ENCODE measurements at places on chromosomes 2 and 18.

DNA sequence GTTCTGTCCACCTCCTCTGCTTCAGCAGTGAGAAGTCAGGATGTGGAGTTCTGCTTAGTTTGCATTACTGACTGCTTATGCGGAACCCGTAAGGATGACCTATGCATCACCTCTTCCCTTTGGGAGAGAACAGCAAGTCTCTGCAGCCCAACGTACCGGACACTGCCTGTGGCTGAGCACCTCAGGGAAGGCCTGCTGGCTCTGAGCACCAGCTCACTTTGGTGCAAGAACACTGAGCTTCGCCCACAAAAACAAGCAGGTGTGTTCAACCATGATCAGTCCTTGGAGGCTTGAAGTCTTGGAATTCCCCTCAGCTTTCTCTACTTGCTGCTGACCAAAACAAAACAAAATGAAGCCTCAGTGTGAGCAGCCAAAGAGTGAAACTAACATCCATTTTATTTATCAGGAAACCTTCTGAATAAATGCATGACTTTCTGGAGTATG, 52.7 kb upstream of the NCK2 start:
- no peak for DNase-seq

DNA sequence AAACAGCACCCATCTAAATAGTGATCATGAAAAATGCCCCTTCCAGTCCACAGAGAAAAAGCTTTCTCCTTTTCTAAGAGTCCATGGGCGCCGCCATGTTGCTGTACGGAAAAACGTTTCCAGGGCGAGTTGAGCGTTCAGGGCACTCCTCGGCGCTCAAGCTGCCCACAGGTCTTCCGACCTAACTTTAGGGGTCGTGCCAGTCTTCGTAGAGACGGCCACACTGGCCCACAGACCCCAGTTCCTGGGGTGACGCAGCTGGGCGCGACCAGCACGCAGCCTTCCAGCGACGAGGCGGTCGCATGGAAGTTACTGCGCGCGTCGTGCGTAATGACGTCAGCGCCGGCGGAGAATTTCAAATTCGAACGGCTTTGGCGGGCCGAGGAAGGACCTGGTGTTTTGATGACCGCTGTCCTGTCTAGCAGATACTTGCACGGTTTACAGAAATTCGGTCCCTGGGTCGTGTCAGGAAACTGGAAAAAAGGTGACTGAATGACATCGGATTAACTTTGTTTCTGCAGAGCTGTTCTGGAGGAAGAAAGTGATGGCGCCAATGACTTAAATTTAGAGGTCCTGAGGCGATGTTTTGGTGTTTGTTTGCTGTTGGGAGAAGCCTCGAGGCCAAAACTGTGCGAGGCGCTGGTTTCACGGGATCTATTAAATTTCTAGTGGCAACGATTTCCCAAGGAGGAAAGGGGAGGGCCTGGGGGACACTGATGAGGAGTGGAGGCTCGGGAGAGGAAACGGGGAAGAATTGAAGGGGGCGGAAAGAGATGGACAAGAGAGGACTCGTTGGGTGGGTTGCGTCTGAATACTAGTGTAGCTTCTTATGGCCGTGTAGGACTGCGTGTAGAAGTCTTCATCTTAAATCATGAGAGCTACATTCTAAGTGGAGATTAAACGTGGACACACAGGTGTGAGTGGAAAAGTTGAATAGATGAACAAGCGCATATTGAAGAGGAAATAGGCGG, at the start of the genes METTL4 and NDC80:
Gene METTL4 (minus strand): TSS at position 306 of the 971 bp plus-strand sequence. CDS start 4,289 bp downstream, outside the sequence.
Gene NDC80 (plus strand): TSS at position 358 of the 971 bp plus-strand sequence. CDS start 1,429 bp downstream, outside the sequence.
- peak; percentile 93 for DNase-seq

GRCh38 chr2:172251231-172251630, 148.5 kb upstream of the DLX2 start:
- DNase-seq: no peak

GRCh38 chr2:207071820-207072219, 93.9 kb downstream of the KLF7 start:
- DNase-seq: no peak

- DNase-seq: no peak
These were observed 751.2 kb downstream of the SATB2 start for GRCh38 chr2:198706476-198707082.

GRCh38 chr2:40394031-40394430, 57.9 kb downstream of the SLC8A1 start:
- DNase-seq: no peak

GRCh38 chr2:42843131-42843530, 50.7 kb upstream of the HAAO start:
- DNase-seq: peak; percentile 23

DNA sequence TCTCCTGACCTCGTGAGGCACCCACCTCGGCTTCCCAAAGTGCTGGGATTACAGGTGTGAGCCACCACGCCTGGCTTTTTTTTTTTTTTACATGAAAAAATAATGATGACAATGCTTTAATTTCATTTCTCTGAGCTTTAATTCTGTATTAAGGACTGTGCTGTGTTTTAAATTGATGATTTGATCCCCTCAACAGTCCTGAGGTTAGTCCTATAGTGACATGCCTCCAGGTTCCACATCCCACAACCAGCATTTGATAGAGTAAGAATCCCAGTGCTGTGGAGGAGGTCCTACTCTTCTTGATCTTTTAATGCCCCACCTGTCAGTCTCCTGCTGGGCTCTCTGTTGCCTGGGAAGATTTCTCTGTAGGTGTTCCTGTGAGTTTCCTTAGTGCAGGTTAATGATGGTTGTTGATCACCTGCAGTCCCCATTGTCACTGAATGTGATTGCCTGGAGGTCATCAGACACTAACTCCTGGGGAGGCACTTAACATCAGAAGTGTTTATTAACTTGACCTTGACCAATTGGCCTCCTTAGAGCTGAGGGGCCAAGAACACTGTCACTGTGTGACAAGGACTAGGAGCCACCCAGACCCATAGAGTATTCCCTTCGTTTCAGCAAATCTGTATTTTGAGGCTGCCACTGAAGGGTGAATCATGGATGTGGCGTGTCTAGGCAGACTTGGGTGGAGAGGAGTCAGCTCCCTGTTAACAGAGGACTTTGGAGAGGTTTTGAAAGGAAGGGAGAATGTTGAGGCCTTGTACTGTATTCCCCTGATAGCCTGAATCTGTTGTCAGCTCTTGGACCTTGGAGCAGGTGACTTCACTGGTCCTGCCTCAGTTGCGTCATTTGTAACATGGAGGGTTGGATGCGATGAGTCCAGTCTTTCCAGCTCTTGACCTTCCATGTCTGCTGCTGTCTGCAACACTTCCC, 11.5 kb downstream of the ASAP2 start:
- no peak for DNase-seq

Data from femur (tissue), 1 donor.